ENCODE measurements at places on chromosomes 4 and X.

DNA sequence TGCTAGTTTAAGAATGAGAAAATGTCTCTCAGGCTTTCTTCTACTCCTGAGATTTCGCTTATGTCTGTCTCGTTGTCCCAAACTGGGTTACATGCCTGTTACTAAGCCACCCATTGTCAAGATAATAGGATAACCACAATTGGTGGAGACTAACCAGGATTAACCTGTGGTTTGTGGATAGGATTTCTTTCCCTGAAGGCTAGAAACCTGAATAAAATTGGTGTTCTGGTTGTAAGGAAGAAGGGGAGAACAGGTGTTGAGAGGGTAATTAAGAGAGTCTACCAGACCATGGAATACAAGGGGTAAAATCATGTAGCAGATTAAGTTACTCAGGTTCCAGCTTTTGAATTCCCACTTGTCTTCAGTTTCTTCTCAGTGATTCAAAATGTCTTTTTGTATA, 225.4 kb downstream of the CPE start:
- no peak for DNase-seq

- DNase-seq = no peak
These were observed 201.1 kb downstream of the STPG2 start for GRCh38 chr4:97942137-97942536.

DNA sequence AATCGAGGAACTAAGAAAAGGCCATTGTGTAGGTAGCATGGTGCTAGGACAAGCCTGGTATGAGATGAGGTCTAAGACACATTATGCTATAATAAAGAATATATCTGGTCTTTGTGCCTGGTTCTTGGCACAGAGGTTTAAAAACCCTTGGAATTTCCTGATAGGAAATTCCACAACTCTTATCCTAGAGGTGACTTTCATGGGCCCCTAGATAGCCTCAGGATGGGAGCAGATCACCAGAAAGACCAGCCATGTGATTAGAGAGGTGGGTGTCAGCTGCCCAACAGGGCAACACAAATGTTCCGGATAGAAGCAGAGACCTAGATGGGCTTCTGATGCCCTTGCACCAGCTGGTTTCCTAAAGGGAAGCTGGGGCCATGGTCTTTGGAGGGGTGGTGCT, 107.2 kb downstream of the SCD5 start:
- no peak for DNase-seq

DNA sequence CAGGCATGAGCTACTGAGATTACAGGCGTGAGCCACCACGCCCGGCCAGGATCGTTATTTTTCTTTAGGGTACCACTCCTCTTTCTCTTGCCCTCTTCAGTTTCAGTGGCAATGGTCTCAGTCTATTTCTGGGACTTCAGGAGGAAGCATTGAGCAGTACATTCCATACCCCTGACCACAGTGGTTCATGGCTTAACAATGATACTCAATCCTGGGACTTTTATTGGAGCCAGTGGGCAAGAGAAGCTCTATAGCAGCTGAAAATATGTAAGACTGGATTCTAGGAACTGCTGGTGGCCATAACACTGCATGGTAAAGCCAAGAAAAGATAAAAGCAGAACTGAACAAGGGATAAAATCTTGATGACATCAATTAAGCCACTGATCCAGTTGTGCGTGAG, 5.8 kb upstream of the CCNA2 start:
- no peak for DNase-seq

DNA sequence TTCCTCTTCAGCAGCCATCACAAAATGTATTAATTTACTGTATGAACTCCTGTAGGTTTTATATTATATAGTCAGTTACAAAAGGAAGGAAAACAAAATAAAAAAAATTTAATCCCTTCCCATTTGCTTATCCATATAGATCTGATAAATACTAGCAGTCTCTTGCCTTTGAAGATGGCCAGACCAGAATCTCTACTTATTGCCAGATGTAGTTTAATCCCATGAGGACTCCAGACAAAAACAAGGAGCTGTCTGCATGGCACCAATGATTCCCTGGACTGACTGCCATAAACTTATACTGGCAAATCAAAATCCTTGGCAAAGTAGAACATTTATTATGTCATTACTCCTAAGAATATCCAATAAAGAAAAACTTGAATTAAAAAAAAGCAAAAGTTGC, 223.3 kb upstream of the MAB21L2 start:
- DNase-seq = no peak

DNA sequence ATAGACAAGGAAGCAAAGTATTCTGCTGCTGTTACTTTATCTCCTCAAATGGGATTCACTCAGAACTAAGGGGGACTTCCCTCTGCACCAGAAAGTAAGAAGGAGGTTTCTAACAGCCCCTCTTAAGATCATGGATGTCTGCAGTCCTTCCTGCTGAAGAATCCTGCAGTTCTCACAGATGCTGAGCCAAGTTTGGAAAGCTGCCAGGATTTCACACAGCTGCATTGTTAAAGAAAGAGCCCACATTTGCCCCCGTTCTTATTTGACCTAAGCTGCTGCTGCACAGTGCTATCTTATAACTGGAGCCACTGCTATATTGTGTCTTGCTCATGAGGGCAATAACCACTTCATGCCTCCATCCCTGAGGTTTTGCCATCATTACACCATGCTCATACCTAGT, 81.1 kb downstream of the FAAH2 start:
- DNase-seq = no peak

- no peak for DNase-seq
These were observed 20.5 kb upstream of the OPN1LW start for GRCh38 chrX:154123241-154124219.

DNA sequence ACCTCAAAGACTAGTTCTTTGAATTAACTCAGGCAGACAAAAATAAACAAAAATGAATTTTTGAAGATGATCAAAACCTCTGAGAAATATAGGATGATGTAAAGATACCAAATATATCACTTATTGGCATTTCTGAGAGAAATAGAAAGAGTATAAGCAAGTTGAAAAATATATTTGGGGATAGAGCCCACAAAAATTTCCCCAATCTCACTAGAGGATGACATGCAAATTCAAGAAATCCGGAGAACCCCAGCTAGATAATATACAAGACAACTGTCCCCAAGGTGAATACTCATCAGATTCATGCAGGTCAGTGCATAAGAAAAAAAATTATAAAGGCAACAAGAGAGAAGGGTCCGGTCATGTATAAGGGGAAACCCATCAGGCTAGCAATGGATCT, 129.1 kb downstream of the CXXC4 start:
- DNase-seq = no peak

DNA sequence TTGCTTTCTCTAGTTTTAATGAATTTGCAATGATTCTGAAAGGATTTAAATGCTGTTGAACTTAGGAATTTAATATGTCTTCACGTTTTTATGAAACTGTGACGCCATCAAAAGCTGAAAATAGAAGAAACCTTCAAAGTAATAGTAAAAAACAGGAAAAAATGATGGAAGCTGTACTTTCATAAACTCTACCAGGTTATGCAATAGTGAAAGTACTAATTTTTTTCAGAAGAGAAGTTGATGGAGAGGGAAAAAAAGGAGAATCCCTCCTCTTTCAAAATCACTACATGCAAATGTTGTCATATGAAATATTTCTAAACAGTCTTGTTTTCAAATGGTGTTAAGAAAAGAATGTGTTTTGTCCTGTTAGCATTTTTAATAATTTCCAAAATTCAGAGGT, 73.6 kb downstream of the ZNF330 start:
- no peak for DNase-seq

- DNase-seq = no peak
These were observed 26.2 kb downstream of the JADE1 start for GRCh38 chr4:128835498-128836222.

GRCh38 chr4:115918149-115918548, 804.7 kb upstream of the NDST4 start:
- no peak for DNase-seq

- DNase-seq = no peak
These were observed 103.5 kb upstream of the NOCT start for GRCh38 chr4:138911909-138912703.

DNA sequence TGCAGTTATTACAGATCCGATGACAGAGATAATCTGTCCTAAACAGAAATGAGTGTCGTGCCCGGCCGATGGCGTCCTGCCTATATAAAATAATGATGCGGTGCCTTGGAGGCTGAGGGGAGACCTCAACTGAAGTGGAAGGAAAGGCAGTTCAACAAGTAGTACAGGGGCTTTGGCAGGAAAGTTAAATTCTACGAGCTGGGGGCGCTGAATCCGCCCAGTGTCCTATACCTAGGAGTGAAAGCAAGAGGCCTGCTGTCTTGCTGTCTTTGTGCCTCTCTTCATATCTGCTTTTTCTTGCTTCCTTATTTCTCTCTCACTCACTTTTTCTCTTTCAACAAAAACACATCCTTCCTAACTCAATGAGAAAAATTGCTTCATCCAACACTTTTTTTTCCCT, 82.2 kb upstream of the PRPS2 start:
- peak; percentile 72 for DNase-seq

DNA sequence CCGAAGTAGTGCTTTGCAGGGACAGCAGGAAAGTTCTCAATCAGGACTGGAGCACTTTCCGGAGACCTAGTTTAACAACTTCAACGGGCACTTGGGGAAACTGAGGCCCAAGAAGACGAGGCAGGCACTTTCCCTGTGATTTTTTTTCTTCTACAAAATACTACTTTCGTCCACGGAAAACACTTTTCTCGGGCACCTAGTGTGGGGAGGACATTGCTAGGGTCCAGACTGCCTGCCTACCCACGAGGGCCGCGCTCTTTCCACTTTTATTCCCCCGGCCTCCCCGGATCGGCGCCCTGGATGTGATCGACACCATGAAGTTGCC, 125.4 kb upstream of the CXorf66 start:
- DNase-seq = no peak

GRCh38 chrX:40780082-40780481, 44.7 kb upstream of the MED14 start:
- DNase-seq = no peak

DNA sequence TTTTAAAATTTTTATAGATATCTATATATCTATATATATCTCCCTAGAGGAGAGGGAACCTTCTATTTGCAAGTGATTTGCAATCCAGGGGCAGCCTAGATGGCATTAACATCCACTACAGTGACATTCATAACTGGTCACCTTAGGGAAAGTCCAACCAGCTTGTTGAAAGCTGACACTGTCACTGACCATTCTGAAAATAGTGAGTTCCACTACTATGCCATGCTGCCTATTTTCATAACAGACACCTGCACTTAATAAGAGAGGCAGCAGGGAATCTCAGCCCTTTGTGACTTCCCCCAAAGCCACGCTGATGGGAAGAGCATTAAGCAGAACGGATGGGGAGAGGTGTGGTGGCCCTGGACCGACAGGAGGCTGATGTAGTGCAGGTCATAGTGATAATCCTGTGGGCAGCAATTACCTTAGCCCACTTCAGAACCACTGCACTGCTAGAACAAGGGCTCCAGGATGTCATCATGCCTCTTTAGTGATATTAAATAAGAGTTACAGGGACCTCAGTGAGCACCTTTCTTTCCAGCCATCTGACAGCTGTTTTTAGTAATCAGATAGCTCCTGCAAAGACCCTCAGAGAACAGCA, 51.3 kb downstream of the GPRIN3 start:
- DNase-seq = no peak

- no peak for DNase-seq
These were observed 2.2 kb upstream of the DCUN1D4 start for GRCh38 chr4:51840781-51841180.

GRCh38 chrX:81729269-81729777, 527.4 kb downstream of the SH3BGRL start:
- no peak for DNase-seq

GRCh38 chr4:73780834-73781233, 40.5 kb downstream of the CXCL8 start:
- no peak for DNase-seq

DNA sequence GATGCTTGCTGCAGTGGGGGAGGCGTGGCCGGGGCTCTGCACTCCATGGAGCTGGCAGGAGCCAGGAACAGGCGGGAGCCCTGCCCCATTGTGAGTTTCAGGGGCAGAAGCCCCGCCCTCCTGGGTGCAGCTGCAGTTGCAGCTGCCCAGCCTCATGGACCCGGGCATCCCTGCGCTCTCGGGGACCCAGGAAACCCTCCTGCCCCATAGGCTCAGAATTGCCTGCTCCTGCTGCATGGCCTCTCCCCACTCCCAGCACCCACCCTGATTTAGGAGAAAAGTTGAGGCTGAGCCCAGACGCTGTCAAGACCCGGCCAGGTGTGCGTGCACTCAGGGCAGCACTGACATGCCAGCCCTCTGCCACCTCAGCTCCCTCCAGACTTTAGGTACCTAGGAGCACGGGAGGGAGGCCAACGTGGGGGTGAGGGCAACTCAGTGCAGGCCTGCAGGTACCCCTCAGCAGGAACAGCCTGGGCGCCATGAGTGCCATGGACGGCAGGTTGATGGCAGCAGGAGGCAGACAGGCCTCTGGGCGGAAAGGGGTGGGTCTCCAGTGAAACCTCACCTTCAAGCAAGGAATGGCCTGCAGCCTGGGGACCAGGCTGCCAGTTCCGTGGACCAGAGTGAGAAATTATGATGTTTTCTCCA, 67.2 kb upstream of the MAGEB2 start:
- no peak for DNase-seq

DNA sequence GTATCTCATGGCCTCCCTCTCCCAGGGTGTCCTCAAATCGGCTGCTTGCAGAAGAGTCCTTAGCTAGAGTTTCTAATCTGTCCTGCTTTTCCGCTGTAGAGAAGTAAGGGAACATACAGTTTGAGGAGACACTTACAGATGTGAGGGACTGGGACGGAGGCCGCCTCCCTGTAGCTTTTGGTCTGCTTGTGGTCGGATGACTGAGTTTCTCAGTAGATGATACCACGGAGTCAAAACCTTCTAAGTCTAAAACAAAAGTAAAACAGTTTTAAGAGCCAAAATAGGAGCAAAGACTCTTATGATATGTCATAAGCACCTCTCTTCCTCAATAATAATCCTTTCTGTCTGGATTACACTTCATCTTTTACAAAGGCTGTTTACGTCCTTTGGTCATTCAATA, 34.5 kb upstream of the MAP3K15 start:
- DNase-seq = no peak

DNA sequence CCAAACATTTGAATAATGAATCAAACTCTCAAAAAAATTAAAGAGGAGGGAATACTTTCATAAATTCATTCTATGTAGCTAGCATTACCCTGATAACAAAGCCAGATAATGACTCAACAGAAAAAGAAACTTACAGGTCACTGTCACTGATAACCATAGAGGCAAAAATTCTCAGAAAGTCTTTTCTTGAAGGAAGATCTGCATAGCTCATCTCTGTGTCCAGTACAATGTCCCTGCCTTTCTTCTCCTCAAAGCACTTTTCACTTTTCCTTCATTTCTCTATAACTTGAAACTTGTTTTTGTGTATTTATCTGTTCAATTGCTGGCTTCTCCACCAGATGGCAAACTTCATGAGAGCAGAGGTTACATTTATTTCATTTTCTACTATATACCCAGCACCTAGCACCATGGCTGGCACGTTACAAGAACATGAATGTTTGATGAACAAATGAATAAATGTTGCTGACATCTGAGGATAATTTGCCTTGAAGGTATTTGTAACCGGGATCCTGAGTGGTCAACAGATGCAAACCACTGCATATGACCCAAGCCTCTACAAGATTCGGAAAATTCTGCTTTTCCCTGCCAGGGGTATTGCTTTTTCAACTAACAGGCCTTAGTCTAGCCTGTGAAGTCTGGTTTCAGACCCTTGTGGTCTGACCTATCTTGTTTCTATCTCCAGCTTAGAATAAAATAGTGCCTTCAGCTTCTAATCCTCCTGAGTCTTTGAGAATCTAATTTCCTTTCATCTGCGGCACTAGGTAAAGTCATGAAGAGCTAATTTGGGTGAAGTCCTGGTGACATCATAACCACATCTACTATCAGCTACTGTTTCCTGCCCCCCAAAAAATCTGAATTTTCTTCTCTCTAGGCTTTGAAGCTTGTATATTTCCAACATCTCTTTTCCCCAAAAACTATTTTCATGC, 52.5 kb upstream of the ANTXR2 start:
- DNase-seq = no peak

- DNase-seq = no peak
These were observed 131.2 kb downstream of the TRIML1 start for GRCh38 chr4:188270273-188271069.

Data from WTC11 (cell line).